ENCODE measurements at places on chromosomes 3 and 15.

DNA sequence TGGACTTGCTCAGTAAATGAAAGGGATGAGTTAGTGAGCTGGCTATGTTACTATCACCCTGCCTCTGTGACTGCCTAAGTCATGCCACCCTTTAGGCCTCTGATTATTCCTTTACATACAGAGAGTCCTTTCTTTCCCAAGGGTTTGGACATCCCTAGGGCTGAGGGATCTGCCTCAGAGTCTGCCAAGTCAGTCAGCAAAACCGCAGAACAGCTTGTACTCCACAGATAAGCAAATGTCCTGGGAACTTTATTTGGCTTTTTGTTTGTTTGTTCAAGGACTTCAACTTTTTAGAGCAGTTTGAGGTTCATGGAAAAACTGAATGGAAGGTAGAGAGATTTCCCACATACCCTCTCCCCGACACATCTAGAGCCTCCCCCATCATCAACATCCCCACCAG is 82.6 kb upstream of the TRIM42 start:
- DNase-seq: no peak

DNA sequence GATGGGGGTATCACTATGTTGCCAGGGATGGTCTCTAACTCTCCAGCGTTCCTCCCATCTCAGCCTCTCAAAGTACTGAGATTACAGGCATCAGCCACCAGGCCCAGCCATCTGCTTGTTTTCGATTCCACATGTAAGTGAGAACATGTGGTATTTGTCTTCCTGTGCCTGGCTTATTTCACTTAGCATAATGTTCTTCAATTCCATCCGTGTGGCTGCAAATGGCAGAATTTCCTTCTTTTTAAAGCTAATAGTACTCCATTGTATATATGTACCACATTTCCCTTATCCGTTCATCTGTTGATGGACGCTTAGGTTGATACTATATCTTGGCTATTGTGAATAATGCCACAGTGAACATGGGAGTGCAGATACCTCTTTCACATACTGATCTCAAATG is 70.6 kb downstream of the ASB7 start:
- DNase-seq: no peak

- DNase-seq: no peak
These were observed 101.2 kb downstream of the ST8SIA2 start for GRCh38 chr15:92494806-92495336.

DNA sequence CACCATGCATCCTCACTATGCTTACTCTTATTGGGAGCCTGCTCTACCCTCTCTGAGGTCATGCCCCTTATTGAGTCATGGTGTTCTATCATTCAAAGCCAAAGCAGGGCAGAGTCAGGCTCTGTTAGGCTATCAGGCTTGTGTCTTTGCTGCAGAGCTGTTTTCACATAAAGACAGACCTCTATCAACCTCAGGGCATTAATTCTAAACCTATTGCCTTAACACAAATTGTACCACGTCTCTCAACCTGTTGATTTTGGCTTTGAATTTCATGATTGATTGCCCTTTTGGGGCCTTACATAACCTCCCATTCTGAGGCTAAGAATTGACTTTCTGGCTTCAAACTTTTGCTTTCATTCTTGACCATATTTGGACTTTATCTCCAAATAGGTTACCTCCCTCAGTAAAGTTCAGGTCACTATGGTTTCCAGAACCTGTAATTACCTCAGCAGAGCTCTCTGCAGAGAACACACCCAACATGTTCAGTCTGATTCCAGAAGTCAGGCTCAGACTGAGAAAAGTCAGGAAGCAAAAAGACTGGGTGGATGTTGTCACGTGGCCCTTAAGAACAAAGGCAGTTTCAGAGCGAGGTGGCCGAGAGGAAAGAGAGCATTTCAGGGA is 221.4 kb upstream of the NANOGP8 start:
- no peak for DNase-seq

- no peak for DNase-seq
These were observed 686.5 kb downstream of the ROBO1 start for GRCh38 chr3:79081335-79081734.

DNA sequence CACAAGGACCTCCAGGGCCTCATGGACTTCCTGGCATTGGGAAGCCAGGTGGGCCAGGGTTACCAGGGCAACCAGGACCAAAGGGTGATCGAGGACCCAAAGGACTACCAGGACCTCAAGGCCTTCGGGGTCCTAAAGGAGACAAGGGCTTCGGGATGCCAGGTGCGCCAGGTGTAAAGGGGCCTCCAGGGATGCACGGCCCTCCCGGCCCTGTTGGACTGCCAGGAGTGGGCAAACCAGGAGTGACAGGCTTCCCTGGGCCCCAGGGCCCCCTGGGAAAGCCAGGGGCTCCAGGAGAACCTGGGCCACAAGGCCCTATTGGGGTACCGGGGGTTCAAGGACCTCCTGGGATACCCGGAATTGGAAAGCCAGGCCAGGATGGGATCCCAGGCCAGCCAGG is 23.2 kb upstream of the CMSS1 start:
- no peak for DNase-seq

DNA sequence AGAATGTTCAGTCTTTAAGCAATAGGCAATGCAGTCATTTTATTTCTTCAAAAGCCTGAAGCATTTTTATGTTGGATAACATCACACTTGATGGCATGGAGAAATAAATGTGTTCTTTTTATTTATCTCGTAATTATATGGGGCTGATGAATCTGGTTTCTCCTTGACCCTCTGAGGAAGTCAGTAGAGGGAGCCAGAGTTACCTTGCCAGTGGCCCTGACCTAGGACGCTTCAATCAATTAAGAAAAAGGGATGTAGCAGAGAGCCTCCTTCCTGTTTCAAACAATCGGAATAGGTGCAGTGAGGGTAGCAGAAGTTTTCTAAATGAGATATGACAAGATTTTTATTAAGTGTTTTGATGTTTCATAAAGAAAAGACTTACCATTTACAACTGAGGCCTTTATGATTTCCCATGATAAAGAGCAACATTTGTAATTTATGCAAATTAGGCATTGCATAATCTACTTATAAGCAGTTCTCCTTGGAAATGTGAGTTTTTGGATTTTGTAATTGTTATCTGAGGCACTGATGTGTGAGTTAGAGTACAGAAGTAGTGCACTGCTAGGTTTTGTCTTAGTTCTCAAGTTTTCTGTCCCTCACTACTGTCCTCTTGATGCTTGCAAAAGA is 129.1 kb downstream of the RAP2B start:
- DNase-seq: no peak

DNA sequence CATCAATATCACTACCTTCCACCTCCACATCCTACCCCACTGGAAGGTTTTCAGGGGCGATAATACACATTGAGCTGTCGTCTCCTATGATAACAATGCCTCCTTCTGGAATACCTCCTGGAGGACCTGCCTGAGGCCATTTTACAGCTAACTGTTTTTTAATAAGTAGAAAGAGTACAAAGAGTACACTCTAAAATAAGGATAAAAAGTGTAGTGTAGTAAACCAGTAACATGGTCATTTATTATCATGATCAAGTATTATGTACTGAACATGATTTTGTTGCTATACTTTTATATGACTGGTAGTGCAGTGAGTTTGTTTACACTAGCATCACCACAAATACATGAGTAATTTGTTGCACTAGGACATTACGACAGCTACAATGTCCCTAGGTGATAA is 46.6 kb upstream of the SSR3 start:
- no peak for DNase-seq

- DNase-seq: no peak
These were observed 17.6 kb downstream of the CHDH start for GRCh38 chr3:53828581-53828980.

GRCh38 chr3:9099702-9100512 is 136.6 kb upstream of the RAD18 start:
- no peak for DNase-seq

DNA sequence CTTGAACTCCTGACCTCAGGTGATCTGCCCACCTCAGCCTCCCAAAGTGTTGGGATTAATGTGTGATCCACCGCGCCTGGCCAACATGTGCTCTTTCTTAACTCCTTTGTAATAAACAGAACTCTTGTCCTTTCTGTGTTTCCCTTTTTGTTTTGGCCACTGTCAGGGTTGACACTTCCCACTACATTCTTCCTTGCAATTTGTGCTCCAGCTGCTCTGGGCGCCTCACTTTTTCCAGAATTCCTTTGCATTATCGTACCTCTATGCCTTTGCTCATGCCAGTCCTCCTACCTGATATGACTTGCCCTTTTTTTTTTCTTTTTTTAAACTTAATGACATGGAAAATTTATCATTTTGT is 38.8 kb upstream of the SMAD3 start:
- no peak for DNase-seq

GRCh38 chr15:35141743-35142471 is 56.8 kb upstream of the NANOGP8 start:
- DNase-seq: no peak

DNA sequence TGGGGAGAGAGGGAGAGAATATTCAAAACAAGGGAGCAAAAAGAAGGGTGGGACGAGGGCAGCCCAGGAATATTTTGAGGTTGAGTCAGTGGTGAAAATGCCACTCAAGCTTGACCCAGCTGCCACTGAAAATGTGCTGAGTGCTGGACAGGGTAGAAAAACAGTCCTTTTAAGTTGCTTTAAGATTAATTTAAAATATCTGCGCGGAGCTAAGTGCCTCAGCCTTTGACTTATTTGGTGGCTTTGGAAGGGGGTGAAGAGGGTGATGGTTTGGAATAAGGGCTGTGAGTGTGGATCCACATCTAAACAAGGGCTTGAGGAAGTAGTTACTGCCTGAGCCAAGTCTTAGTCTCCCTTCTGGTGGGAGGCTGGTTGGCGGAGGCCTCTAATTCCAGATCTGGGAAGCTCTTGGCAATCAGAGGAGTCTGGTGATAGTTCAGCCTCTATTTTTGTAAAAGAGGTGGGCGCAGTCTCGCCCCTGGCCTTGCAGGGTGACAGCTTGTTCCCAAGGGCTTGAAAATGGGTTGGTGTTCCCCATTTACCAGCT is 280.8 kb upstream of the ROPN1 start:
- DNase-seq: no peak

DNA sequence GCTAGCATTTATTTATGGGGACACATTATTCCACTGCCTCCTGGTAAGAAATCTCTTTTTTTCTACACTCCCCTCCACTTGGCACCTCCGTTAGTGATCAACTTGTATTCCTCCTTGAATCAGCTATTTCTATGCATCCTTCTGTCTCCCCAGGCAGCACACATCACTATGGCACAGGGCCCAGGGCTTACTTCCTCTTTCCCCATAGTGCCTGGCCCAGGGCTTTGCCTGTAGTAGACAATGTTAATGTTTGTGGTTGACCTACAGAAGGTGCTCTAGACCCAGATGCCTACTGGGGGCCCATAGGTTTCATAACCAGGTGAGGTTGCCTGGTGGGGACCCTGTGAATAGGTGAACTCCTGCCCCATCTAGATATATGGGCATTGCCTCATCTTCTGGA is 44.9 kb downstream of the EPHB1 start:
- no peak for DNase-seq
